ENCODE measurements at places on chromosomes 11 and 22.

DNA sequence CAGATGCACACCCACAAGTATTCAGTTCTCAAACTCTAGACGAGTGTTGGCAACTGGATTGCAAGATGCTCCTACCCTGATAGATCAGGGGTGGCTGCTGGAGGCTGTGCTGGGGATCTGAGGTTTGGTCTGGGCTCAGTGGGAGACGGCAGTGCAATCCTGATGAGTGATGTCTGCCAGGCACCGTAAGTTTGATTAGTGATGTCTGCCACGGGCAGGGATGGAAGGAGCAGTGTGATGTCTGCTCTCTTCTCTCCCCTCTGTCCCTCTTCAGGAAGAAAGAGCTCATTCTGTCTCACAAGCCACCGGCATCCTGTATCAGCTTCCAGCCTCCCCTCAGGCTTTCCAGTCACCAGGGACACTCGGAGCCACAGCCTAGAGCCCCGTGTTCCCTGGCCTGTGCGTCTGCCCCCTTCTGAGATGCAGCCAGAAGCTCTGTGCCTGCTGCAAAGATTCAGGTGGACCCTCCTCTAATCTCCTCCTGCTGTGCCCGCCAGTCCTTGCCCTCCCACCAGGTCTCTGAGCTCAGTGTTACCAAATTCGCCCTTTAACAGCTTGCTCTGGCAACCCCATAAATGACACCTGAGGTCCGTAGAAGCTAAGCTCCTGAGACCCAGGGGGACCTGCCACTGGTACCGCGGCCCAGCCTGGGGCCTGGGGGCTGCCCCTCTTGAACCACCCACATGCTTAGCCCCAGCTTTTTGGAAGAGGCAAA, 19.9 kb downstream of the TP53I11 start:
- DNase-seq = no peak

GRCh38 chr11:122741613-122742300, 86.2 kb downstream of the UBASH3B start:
- DNase-seq = no peak

GRCh38 chr11:17600316-17601255, 53.5 kb downstream of the OTOG start:
- no peak for DNase-seq

GRCh38 chr11:124740277-124740882, 638 bp downstream of the NRGN start:
- no peak for DNase-seq

DNA sequence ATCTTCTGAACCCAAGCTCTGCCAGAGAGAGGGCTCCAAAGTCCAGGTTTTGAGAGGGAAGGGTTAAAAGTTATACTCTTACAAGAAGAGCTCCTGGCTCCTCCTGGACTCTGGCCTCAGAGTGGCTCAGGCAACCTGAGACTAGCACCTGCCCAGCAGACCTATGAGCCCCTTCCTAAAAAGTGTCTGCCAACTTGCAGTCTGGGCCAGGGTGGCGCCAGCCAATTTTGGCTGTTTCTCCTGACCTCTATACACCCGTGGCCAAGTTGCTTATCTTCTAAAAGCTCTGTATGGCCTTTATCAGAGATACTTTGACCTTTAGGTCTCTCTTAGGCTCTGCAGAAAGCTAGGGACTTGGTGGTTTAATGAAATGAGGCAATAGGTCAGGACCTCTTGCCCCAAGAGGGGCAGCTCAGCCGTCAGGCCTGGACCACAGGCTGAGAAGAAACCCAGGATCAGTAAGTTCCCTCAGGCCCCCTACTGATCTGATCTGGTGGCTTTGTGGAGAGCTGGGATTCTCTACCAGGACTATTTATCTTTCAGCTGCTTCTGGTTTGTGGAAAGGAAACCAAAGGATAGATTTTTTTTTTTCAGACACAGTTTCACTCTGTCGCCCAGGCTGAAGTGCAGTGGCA, 10.3 kb upstream of the UCP3 start:
- no peak for DNase-seq

DNA sequence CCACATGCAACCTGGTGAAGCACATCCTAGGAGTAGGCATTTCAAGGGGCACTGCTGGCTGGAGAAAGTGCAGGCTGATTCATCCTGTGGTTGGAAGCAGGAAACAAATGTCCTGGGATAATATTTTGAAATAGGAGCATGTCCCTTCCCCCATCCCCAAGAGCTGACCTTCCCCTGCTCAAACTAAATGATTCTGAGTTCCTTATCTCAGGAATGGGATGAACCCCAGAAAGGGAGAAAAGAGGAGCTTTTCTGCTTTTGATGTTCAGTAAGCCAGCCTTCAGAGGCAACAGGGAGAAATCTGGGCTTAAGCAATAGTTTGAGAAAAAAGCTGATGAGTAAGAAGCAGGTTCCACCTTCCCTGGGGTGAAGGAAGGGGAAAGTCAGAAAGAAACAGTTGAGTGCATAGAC, 19.5 kb upstream of the SPON1 start:
- DNase-seq = no peak

GRCh38 chr11:73389134-73389525, 12.9 kb downstream of the RELT start:
- DNase-seq = no peak

GRCh38 chr11:16924462-16924825, 89.8 kb downstream of the PLEKHA7 start:
- DNase-seq = no peak

DNA sequence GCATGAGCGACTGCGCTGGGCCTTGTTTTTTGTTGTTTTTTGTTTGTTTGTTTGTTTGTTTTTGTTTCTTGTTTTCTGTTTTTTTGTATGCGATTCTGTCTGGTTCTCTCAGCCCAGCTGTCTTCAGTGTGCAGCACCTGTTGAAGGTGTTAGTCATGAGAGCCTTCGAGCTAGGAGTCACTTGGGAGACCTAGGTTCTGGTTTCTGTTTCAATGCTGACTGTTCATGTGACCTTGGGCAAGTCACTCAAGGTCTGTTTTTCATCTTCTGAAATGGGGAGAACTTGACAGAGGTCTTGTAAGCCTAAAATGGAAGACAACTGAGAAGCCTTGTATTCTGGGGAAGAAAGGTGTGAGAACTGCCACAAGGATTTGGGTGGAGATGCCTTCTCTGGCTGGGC, 1.8 kb downstream of the DCPS start:
- no peak for DNase-seq

DNA sequence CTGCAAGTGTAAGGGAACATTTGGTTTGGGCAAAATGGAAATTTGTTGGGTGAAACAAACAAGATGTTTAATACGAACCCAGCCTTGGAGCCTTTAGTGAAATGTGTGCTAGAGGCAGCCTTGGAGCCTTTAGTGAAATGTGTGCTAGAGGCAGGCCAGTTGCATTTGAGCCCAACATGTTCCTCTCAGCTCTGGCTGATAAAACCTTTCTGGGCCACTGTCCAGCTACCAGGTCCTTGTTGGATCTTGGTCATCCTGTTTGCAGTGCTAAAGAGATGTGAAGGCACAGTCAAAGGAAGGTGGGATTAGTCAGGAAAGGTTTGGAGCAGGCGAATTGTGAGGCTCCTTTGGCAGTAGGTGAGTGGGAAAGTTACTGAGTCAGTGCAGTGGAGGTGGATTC, 48.9 kb downstream of the CEP164 start:
- no peak for DNase-seq
